ENCODE measurements at places on chromosomes 7 and 10.
A peak's percentile ranks its signal among the peaks of the same experiment; 100 is the strongest.

DNA sequence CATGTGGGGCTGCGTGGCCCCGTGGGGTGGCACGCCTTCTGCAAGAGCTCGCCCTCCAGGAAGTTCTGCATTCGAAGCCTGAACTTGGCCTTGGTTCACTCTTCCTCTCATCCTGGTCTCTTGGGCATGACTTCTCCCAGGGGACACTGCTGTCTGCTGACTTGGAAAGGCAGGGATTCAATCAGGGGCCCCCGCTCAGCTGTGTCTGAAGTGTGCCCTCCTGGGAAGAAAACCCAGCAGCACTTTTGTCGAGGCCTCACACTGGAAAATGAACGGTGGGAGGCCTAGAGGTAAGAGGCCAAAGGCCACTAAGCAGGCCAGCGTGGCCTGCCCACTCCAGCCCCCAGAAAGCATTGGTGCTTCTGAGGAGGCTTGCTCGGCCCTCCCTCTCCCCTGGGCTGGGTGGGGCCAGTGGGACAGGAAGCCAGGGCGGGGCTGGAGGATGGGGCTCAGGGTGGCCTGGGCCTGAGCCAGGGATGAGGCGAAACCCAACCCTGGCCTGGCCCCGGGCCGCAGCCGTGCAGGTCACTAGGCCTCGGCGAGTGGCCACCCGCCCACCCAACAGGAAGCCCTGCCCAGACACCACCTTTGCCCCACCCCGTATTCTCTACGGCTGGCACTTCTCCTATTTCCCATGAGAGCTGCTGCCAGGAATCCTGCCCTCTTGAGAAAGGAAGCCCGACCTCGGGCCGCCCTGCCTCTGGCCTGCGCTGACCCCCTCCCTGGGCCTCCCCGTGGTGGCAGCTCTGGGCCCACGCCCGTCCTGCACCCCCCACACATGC is 81.1 kb downstream of the ZMIZ1 start:
- DNase-seq: peak; percentile 64

DNA sequence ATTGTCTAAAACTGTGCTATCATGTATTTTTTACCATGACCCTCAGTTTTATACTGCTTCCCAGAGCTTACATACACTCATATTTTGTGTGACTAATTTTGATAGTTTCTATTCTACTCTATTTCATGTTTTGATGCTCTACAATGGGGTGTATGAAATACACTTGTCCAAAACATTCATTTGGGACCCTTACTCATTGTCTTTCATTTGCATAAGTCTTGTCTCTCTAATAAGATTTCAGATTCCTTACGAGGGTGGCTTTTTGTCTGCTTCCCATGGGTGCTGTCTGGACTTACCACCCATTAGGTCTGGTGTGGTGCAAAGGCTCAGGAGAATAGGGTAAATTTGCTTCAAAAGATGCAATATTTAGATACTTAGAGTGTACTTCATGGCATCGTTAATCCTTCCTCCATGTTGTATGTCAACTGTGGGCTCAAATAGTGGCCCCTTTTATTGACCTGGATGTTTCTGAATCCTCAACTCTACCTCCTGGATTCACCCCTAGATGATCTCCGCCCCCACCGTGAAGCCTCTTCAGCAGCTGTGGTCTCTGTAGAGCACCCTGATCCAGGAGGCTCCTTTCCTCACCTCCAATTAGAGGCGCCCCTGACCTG is 3.6 kb upstream of the GIMAP5 start:
- no peak for DNase-seq

GRCh38 chr10:119657725-119658124 is 6.5 kb downstream of the BAG3 start:
- no peak for DNase-seq

- DNase-seq: no peak
These were observed 170.6 kb downstream of the FZD1 start for GRCh38 chr7:91434836-91435235.

DNA sequence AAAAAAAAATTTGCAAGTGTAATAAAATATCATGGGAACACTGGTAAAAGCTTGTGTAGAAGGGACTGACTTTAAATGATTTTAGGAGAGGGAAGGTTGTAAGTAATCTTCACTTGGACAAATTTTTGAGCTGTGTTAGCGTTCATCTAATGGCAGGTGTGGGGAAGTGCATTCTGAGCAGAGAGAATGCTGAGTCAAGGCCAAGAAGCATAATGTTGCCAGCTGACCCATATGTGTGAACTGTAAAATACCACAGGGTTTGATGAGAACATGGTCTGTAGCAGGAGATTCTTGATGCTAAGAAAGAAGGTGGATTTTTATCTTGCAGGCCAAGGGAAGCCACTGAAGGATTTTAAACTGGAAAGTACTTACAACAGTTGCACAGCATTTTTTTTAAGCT is 98.2 kb upstream of the ZNF32 start:
- DNase-seq: no peak

- DNase-seq: no peak
These were observed 468.9 kb downstream of the DNAJB6 start for GRCh38 chr7:157805713-157806112.

DNA sequence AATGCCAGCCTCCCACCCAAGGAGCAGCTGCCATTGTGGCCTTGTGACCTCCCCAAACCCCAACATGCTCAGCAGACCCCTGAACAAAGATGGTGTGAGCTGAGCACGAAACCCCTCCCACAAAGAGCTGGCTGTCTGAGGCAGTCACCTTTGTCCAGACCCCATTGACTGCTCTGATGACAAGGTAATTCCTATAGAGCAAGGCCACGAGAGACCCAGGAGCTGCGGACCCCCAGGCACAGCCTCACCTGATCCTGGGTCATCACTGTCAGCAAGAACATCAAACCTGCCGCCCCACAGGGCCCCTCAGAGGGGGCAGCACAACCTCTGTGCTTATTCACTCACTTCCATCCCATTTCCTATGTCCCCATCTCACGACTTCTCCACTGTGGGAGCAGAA is 102.6 kb downstream of the CPXM2 start:
- DNase-seq: no peak

GRCh38 chr10:77604941-77605351 is 32.7 kb downstream of the KCNMA1 start:
- DNase-seq: no peak

DNA sequence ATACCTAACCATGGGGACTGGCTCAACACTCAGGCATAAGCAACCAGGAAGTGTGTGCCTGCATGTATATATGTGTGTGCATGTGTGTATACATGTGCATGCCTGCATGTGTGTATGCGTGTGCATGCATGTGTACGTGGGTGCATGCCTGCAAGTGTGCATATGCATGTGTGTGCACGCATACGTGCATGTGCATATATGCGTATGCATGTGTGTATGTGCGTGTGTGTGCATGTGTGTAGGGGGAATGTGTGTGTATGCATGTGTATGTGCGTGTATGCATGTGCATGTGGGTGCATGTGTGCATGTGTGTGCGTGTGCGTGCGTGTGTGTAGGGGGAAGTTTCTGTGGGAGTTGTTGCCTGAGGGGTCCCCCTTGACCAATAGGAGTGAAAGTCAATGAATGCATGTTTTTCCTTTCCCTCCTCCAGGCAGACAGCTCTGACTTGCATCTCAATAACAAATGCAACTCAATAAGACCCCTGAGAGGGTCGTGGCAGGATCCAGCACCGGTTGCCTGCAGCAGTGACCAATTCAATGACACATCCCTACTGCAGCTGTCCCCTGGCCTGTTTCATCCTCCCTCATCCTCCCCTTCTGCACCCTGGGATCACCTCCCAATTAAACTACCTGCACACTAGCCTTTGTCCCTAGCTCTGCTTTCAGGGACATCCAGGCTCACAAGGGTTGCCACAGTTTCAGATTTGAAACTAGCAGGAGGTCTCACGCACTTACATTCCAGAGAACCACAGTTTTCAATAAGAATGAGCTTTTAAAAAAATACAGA is 27.0 kb upstream of the FZD8 start:
- DNase-seq: no peak

DNA sequence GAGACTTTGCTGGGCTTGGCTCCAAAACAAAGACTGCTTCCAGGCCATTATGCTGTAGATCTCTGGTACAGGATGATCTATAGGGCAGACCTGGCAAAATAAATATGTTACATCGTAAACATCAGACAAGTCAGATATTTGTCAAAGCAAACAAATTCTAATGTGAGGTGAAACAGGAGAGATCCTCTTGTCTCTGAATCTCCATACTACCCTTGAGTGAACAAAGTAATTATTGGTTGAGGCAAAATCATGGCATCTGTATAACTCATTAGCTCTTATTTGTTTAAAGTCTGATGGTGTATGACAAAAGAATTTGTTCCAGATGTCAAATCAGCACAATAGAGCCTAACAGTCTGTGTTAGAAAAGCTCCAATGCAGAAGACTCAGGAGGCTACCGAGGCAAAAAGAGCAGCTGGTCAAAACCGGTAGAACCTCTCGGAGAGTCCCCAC is 1291.5 kb downstream of the TYW1 start:
- DNase-seq: no peak

DNA sequence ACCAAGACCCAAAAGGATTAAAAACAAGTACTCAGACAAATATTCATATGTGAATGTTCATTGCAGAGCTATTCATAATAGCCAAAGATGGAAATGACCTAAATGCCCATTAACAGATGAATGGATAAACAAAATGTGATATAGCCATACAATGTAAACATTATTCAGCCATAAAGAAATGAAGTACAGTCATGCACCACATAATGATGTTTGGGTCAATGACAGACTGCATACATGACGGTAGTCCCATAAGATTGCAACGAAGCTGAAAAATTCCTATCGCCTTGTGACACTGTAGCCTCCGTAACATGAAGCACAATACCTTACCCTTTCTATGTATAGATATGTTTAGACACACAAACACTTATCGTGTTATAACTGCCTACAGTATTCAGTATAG is 97.9 kb downstream of the ABLIM1 start:
- no peak for DNase-seq

DNA sequence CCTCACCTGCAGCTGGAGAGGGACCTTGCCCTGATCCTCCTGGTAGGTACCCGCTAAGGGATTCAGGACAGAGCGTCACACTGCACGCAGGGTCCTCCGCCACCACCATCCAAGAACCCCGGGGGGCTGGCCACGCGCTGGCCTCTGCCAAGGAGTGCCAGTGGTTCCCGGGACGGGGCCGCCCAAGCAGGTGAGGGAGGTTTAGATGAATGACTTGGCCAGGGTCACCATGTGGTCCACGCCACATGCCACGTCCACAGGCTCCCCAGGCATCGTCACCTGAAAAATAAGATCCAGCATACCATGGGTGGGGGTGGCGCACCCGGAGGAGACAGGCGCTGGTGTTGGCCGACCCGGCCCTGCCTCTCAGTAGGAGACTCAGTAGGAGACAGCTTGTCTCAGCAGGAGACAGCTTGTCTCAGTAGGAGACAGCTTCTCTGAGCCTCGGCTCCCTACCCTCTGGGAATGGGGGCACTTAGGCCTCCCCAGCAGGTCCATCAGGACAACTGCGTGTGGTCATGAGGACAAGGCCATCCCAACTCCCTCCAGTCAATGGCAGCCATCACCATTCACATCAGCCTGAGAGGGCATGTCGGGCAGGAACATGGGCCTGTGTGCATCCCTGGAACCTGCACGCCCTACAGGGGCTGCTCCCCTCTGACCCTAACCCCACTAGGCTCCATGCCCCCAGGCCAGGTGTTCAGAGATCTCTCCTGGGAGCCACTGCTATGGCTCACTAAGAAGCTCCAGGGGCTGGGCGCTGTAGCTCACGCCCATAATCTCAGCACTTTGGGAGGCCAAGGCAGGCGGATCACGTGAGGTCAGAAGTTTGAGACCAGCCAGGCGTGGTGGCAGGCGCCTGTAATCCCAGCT is 30.5 kb downstream of the RCC1L start:
- no peak for DNase-seq

DNA sequence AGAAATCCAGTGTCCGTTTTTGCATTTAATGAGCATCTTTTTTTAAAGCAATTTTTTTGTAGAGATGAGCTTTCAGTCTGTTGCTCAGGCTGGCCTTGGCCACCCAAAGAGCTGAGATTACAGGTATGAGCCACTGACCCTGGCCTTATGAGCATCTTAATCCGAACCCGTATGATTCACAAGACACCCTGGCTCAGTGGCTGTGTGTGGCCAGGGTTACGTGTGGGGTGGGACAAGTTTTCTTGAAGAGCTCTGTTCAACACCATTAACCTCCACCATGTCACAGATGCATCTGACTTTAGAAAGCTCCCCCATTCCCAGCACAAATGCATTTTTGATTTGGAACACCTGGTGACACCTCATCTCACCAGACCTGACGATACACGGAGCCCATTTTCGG is 166.5 kb upstream of the PITRM1 start:
- no peak for DNase-seq

DNA sequence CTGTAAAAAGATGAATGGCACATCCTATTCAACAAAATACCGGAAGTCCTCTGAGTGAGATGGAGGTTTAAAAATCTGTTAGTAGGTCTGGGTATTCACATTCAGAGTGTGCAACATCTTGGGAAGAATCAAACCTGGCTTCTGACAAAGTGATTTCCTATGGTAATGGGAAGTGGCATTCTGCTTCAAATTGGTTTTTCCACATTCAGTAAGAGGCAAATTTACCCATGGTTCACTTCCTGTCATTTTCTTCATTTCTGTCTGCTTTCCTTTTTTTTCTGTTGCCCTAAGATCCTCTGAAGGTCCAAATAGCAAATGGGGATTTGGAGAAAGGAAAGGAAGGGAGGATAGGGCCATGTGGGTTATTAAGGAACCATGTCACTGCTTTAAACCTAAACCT is 218.3 kb downstream of the DOCK4 start:
- DNase-seq: no peak

DNA sequence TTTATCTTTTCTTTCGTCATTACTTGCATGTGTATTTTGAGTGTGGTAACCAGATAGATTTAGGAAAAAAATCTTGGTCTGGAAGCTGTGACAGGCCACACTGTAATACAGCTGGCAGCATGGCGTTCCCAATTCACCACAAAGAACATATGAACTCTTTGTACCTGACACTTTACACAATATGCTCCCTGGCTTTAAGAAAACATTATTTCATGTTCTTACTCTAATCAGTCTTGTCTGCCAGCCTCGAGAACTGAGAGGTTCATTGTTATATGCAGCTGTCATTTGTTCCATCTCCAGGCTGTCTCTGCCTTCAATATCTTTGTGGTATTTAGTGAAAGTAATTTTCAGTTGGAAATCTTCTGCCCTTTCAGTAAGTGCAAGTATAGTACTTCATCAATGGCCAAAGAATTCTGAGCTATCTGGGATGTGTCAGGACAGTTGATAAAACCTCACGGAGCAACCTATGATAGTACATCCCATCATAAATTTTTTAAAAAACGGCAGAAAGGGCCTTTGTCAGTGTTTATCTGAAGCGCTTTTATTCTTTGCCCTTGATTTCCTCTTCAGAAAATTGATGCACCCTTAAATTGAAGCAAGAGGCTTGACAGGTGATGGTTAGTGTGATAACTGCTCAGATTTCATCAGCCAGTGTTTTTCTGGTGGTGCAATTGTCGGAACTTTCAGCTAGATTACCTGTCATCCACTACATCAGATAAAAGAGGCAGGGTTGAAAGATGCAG is 146.3 kb upstream of the SP8 start:
- DNase-seq: no peak

GRCh38 chr7:138032770-138033169 is 30.9 kb upstream of the CREB3L2 start:
- no peak for DNase-seq
